Activated CD4-positive, alpha-beta T cell treated with anti-CD3 and anti-CD28 coated beads, Interleukin-2, amount 50 U/mL, for 24 hours (primary cell): ENCODE measurements at places on chromosomes 12 and 14.
A peak's percentile ranks its signal among the peaks of the same experiment; 100 is the strongest.

DNA sequence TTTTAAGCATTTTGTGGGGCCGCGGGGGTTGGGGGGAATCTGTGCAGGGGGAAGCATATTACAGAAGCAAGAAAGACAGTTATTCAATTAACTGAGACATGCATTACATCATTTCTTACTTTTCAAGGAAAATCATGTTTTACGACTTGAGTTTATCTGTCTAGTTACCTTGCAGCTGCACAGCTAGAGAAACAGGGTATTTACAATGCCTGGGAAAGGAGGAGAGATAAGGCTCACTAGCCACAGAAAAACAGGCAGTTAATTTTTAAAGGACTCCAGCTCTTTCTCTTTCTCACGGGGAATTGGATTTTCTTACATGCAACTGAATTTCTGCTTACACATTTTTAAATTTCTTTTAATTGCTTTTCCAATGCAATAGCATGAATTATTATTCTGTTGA is 22.2 kb downstream of the FCF1 start:
- DNase-seq = no peak

DNA sequence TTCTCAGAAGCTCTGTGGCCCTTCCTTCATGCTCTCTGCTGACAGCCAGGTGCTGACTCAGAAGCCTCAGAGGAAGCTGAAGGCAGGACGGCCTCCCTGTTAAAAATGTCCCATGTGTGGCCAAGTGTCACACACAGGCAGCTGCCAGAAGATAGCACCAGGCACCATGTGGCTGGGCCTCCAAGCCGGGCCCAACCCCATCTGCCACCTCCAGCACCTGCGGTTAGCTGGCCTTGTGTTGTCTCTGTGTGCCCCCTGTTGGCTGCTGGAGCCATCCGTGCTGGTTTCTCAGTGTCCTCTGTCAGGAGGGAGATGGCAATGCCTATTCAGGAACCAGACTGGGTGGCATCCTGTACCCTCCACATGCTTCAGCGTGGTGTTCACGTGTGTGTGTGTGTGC is 63.2 kb downstream of the TSPAN11 start:
- no peak for DNase-seq

DNA sequence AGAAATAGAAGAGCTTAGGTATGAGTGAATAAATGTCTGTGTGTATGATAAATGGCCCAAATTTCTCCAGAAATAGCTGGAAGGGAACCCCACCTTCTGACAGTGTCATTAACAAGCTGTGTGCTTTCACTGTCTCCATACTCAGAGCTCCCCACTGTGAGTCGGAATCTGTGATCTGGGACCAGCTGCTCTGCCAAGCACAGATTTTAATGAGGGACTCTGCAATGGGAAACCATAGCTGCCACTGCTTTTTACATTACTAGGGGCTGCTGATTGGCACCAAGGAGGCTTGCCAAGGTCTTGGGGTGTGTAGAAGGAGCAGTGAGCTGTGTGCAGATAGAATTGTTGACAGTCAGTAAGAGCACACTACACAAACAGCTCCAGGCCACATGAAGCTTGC is 244.2 kb upstream of the CCDC196 start:
- DNase-seq = no peak

DNA sequence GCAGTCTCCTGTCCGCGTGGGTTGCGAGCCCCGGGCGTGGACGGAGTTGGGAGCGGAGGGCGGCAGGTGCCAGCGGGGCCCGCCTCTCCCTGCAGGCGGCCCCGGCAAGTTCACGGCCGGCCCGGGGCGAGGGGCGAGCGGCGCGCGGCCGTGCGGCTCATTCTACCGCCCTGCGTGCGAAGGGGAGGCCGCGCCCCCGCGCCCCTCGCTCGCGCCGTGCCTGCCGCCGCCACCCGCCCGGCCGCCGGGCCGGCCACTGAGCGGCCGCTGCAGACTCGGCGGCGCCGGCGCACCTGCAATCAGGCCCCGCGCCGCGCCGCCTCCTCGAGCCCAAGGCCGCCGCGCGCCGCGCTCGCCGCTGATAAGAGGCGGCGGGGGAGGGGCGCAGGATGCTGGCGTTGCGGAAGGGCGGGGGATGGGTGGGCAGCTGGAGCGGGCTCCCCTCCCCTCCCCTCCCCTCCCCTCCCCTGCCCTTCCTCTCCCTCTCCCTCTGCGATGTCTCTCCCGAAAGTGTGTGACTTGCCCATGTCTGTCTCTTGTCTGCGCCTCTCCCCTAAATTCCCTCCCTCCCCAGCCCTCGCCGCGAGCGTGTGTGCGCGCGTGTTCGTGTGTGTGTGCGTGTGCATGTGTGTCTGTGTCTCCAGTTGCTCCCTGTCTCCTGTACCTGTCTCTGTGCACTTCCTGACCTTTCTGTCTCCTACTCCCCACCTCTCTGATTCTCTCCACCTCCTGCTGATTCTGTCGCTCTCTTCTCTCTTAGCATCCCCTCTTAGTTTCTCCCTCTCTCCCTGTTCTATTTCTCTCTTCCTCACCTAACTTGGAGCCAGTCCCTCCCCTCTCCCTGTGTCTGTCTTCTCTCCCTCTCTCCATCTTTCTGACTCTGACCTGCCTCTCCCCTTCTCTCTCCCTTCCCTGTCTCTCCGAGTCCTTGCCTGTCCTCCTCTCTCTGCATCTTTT is 768.1 kb upstream of the TBX3 start:
- no peak for DNase-seq

DNA sequence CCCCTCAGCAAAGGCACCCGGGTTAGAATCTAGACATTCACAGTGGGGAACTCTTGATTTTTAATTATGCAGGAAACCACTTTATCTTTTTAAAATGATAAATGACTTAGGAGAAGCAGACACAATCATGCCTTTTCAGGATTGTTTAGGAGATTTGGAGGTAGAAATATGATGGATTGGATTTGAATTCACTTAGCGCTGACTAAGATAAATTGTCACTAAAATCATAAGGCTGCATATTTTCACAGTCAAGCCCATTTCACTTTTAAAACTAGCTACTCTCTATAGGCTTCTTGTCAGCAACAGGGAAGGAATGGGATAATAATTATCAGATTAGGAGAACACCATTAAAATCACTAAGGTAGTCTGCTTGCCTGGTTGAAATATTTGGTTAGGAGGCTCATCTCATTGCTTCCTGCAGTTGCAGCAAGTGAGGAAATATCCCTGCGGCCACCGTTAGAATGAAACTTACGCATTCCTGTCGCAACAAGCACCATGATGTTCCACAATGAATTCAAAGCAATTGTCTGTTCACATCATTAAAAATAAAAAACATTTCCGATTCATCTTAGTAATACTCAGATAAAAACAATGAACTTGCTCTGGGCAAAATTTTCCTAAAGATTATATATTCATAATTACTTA is 31.9 kb downstream of the DACT1 start:
- no peak for DNase-seq

DNA sequence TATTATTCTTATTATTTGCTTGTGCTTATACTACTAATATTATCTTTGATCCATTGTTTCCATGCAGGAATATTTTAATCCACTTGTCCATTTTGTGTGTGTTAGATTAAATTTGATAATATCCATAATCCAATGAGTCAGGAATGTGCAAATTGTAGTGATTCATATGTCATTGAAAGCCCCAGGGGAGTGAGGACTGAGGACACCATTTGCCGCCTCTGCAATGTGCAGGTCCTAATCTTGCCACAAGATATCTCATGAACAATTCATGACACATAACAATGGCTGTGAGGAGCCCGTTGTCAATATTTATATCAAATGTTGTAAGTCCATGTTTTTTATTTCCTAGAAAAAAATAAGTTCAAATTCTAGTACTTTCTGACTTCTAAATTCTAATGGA is 250.5 kb downstream of the ZFP36L1 start:
- no peak for DNase-seq

DNA sequence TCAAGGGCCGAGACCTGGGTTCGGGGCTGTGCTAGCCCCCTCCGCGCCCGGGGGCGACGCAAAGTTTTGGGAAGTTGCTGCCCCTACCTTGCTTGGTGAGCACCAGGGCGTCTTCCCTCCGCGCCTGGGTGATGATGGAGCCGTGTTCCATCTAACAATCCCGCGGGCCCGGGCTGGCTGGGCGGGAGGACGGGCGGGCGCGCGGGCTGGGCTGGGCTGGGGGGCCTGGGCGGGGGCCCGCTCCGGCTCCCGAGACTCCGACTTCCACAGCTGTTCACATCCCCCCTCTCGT is 298 bp downstream of the CTDSP2 start:
- no peak for DNase-seq

- DNase-seq = no peak
Measured at GRCh38 chr14:31961896-31962295, 115.2 kb upstream of the ARHGAP5 start.

DNA sequence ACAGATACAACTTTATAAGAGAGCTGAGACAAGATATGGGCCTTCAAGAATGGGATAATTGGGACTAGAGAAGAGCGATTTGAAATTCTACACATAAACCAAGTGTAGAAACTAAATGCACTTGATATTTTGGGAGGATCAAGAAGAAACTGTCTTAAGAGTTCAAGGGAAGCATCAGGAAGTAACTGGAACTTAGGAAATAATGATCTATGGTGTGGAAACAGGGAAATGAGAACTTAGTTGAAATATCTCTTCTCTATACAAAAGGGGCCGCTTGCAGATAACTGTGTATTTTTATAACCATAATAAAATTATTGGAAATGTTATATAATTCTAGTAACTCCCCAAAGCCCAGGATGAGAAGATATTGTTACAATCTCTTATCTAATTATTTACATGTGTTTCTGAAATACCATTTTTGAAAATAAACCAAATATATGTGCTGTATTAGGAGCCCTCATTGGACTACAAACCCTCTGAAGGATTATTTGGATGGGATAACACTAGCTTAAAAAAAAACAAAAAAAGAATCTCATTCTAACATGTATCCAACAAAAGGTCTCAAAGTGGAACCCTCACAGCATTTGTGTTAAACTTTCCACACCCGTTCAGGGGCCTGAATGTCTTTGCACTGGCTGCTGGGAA is 84.7 kb upstream of the FLRT2 start:
- no peak for DNase-seq

DNA sequence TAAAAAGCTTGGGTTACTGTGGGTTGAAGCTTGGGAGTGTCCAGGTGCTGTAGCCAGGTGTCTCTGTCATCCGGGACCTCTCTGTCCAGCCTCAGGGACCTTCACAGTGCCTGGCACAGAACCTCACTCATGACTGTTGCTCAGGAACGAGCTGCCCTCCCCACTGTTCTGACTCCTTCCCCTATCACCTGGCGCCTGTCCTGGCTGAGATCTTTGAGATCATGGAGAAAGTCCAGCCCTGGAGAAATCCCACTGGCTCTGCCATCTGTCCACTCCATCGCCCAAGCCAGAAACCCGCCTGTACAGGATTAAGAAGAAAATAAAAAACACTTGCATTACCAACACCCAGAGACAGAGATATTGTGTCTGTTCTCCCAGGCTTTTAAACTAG is 53.5 kb downstream of the DGLUCY start:
- DNase-seq = no peak

DNA sequence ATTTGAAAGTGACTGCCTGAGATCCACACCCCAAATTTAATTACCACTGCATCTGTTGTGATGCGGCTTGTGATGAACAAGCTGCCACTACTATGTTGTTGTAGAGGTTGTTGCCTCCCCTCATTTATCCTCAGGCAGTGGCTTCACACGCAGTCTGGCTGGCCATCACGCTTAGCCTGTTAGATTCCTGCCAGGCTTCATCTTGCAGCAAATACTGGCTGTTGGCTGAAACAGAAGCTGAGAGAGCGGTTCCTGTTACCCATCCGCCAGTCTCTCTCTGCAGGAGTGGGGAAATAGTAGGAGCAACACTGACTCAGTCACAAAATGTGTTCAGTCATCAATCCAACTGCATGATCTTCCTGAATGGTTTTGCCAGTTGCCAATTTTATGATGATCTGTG is 934.4 kb downstream of the FLRT2 start:
- no peak for DNase-seq

DNA sequence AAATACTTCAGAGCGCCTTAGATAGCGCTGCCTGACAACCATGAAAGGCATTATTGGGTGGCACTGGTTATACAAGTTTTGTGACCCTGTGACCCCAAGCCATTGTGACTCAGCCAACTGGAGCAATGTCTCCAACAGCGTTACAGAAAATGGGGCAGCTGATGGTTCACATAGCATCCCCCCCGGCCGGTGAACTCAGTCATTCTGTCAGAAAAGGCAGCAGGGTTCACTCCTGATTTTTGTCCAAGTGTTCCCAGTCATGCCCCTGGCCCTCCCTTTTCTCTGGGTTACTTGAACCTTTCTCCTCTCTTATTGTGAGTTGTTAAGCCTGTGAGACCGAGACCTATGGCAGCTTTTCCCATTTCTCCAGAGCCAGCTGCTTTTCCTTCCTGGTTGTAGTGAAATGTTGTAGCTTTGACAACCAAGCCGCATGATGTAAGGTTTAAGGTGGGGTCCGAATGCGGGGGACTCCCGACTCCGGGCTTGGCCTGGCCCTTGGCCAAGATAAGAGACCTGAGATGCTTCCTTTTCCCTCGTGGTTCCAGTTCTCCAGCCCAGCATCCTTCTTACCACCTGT is 22.0 kb downstream of the CD9 start:
- no peak for DNase-seq

DNA sequence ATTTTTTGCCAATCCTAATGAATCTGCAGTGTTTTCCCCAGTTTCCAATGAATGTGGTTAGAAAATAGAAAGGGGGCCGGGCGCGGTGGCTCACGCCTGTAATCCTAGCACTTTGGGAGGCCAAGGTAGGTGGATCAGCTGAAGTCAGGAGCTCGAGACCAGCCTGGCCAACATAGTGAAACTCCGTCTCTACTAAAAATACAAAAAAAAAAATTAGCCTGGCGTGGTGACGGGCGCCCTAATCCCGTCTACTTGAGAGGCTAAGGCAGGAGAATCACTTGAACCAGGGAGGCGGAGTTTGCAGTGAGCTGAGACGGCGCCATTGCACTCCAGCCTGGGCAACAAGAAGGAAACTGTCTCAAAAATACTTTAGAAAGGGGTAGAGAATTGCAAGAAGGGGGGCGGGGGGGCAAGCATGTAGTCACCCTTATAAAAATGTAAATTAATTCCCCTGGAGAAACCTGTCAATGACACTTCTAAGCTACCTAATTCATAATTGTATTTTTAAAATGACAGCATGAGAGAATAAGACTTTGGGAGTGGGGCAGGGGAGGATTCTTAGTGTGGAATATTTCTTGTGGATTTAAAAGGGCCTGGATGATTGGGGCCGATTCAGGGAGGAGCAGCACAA is 1.7 kb downstream of the KLHDC2 start:
- no peak for DNase-seq

GRCh38 chr12:124921200-124922031 is 7.0 kb upstream of the UBC start:
- DNase-seq = peak; percentile 79

DNA sequence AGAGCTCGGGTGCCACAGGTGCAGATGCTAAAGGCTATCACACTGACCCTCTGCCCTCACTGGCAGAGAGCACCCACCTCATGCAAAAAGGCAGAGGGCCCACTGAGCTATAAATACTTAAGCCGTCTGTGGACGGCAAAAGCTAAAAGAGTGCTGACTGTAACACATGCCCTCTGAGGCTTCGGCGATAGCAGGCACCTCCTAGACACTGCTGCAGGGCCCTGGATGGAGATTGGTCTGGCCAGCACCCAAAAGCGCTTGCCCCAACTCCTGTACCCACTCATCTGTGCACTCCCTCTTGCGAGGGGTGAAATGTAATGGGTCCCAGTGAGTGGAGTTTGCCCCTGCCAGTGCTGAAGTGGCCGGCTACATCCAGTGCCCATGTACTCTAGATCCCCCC is 148.7 kb downstream of the SLC16A7 start:
- DNase-seq = no peak

GRCh38 chr14:99573436-99574098 is 30.4 kb downstream of the CCDC85C start:
- no peak for DNase-seq
